ENCODE measurements at places on chromosomes 5 and 9. TPM values are rescaled to one million over a fixed set of nuclear protein-coding genes. Genes with fewer than 3 reads are reported as not detected.

- DNase-seq: no peak
Measured at GRCh38 chr5:41057231-41057630, 13.9 kb downstream of the MROH2B start.

GRCh38 chr5:80703291-80703690 lies 48.5 kb upstream of the DHFR start:
- DNase-seq: no peak

- no peak for DNase-seq
Measured at GRCh38 chr5:160692271-160692670, 159.7 kb downstream of the ATP10B start.

DNA sequence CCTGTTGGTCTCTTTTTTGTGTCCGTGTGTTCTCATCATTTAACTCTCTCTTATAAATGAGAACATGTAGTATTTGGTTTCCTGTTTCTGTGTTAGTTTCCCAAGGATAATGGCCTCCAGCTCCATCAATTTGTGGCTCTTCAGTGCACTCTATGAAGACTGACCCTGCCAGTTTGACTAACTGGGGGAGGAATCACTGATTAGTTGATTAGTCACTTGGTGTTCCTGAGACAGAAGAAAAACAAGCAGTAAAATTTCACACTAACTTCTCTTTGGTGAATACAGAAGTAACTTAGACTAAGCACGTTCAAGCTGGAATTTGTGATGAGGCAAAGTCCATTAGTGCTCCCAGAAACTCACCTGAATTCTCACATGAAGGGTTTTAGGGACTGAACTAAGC lies 495.8 kb upstream of the RORB start:
- DNase-seq: no peak

- DNase-seq: no peak
Measured at GRCh38 chr5:158569534-158569933, 530.2 kb downstream of the EBF1 start.

- no peak for DNase-seq
Measured at GRCh38 chr5:174777583-174777982, 53.2 kb downstream of the MSX2 start.

DNA sequence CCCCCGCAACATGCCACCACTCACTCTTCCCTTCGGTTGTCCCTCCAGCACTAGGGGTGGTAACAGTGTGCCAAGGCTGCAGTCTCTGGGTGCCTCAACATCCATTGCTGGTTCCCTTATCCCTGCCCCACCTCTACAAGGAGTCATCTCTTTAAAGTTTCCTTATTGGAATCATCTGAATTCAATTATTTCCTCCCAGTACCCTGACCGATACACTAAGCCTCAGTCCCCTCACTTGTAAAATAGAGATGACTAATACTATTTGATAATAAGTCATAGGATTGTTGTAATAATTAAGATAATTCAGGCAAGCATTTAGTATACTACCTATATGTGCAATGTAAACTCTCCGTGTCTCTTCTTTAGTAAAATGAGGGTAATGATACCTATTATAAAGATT lies 352.5 kb downstream of the ENC1 start:
- no peak for DNase-seq

Gene DNAJA1
- total RNA-seq: 99.1 TPM

DNA sequence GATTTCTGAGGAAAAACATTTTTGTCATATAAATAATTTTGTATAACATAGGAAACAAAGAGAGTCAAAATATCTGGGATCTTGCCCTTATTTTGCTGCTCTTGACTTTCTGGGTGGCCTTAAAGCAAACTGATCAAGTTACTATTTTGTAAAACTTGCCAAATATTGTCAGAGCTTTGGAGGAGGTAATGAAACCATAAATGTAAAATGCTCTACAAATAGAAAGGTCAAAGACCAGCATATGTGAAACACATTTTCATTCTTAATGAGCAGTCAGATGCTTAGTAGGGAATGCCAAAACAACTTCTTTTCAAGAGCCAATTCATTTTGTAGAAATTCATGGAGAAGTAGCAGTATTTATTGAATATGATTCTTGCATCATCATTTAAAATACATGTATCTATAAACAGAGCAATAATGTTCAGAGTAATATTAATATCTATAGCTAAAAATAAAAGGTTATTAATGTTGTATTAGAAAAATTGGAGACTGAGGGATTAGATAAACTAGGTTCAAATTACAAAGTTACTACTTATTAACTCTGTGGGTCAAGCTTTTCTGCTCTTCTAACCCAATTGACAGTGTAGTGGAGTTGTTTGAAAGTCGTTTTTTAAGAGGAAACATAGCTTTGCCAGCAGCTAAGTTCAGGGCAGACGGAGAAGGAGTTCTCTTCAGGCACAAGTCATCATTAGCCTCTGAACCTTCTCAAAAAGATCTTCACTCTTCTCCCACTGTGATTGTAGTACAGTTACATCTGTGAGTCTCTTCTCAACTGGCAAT lies 2053.1 kb downstream of the EFNA5 start:
- no peak for DNase-seq

GRCh38 chr5:139805545-139805944 lies 9.9 kb downstream of the PSD2 start:
- DNase-seq: no peak

- no peak for DNase-seq
Measured at GRCh38 chr9:93686127-93686879, 109.9 kb downstream of the PHF2 start.

DNA sequence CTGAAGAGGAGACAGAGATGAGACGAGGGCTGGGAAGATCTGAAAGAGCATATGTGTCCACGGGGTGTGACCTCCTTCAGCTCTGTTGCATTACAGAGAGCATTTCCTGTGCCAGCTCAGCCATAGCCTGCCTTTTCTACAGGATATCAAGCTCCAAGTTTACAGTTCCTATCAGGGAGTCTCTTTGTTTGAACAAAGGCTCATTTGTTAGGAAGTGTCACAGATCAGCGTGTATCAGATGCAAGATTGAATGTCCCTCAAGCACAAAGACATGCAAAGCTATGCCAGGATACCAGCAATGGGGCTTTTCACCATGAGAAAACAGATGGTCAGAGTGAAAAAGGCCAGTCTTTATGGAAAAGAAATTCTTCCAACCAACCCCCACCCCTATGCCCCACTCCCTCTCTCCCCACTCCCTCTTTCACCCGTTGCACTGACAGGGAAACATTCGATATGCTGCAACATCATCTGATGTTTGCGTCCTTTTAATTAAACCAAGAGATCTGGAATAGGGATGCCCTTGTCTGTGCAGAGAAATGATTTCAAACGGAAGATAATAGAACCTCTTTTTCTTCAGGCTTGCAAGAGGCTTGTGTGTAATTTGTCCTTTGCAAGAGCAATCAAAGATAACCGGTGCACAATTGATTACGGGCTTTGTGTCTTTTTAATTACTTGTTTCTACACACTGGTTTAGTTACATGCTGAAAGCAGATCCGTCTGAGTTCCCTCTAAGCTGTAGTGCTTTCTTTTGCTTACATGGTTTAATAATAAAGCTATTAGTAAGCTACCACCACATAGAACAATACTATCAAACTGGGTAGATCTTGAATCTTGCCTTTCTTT lies 263.1 kb upstream of the RGMB start:
- DNase-seq: no peak

DNA sequence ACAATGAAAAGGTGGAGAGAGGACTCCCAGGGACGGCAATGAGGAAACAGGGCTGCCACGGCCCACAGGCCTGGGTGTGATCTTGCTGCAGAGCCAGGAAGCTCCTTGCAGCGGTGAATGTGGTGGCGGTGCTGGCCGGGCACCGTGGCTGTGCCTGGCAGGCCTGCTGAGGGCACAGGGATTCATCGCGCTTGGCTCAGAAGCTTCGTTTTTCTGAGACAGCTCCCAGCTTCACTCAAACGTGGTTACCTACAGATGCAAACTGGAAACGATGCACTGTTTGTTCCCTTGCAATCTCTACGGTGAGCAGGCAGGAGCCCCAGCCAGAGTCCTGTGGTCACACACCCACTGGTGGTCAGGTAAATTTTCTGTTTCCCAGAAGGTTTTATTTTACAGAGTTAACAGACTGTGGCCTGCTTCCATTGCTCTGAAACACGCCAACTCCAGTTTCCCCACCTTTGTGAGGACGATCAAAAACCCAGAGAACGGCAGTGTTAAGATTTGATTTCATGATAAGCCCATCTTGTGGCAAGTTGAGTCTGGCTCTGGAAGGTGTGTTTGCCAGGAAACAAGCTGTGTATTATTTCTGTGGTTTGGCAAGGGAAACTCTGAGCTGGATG lies 183.9 kb downstream of the AUH start:
- peak; percentile 61 for DNase-seq

Gene DNAJC21
- total RNA-seq: 56.7 TPM

Gene PAEP
- total RNA-seq: not detected

DNA sequence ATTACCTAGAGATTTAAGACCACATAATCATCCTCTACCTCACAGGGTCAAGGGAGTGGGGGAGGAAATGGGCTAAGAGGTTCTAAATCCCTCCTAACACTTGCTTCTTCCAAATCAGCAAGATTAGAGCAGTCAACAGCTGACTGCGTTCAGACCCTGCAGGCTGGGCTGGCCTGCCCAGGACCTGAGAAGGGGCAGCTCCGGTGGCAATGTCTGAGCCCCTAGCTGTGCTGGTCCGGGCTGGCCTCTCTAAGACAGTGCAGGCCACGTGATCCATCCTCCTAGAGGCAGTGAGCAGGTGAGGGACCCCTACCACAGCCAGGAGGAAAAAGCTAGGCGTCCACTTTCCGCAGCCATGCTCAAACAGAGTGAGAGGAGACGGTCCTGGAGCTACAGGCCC lies at the start of gene KCNV2:
TSS of gene KCNV2 (plus strand) at position 126 of the 400 bp plus-strand sequence. CDS start at position 356, 230 bp downstream.
- no peak for DNase-seq

DNA sequence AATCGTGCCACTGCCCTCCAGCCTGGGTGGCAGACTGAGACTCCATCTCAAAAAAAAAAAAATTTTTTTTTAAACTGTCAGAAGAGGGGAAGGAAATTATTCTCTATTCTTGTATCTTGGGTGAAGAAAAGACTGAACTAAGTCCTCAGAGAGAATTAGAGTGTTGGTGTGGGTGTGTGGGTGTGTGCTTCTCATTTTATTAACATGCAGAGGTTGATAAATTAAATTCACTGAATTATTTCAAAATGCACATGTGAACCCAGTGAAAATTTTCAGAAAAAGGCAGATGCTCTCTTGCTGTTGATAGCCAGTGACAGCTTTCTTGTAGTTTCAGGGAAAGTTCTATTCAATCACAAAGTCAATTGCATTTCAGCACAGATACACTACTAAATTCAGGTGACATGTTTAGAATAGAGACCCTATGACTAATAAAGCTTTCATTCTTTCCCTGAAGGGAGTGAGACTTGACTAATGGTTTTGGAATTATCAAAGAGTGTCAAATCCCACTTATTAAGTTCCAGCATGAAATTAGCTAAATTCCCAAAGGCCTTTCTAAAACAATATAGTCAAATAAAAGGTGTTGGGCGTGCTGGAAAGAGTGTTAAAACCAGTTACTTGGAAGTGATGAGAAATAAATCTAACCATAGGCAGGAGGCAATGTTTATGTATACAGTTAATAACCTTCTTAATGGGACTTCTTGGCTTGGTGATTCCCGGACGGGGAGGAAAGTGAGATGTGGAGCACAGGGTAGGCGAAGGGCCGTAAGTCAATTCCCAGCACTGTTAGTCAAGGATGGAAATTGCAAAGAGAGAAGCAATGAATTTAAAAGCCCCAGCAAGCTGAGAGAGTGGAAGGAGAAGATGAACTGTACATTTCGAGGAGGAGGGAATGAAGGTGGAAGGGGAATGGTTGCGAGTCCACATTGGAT lies 103.2 kb upstream of the SPATA31D4 start:
- no peak for DNase-seq

Gene PCDHGA10
- not detected for total RNA-seq

- DNase-seq: no peak
Measured at GRCh38 chr5:90022711-90023053, 386.9 kb downstream of the CETN3 start.

GRCh38 chr9:92064711-92065110 lies 50.5 kb downstream of the SPTLC1 start:
- DNase-seq: no peak

Gene MEGF10
- not detected for total RNA-seq

- DNase-seq: no peak
Measured at GRCh38 chr5:172274951-172275753, 8.4 kb downstream of the UBTD2 start.

- DNase-seq: peak; percentile 24
Measured at GRCh38 chr9:136084063-136084944, 10.8 kb downstream of the NACC2 start.

All from activated naive CD8-positive, alpha-beta T cell treated with anti-CD3 and anti-CD28 coated beads, Interleukin-2, amount 10 ng/mL, durations not matched to agents 7 days and 5 days (primary cell).